Right atrium auricular region (tissue), 2 donors: ENCODE measurements at places on chromosomes 7 and 10. TPM values are rescaled to one million over a fixed set of nuclear protein-coding genes. Genes with fewer than 3 reads are reported as not detected.

DNA sequence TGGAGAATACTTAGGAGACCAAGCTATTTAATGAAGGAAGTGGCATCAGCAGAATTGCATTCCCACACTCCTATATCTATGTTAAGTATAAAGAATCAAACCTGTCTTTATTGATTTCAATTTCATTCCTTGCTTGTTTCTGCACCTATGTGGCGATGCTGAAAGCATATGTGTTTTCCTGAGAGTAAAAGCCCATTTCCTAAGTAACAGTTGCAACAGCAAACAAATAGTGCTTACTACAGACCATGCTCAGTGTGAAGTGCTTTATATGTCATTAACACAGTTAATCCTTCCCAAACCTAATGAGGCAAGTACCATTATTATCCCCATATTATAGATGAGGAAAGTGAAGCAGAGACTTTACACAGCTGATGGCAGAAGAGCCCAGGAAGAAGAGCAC is 552.1 kb downstream of the PARD3 start:
- no peak overlapping the region for H3K4me3 ChIP-seq
- DNase-seq: no peak
- H3K4me1 ChIP-seq: no peaks in the 10 kb centered on the region

DNA sequence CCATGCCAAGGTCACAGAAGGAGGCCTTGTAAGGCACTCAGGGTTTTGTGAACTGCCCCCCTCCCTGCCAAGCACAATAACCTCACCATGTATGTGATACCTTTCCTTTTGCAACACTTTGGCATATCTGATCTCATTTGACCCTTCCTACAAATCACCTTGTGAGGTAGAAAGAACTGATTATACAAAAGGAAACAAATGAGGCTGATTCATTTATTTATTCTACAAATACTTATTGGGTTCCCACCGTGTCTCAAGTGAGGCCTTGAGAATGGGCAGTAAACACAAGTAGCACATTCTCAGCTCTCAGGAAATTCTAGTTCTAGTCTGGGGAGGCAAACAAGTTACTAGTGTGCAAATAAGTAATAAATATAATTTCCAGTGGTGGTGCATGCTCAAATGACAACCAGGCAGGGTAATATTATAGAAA is 19.6 kb downstream of the PLCE1 start:
- H3K36me3 ChIP-seq: no peaks in the 10 kb centered on the region
- no peaks in the 10 kb centered on the region for H3K27me3 ChIP-seq
- no peak for DNase-seq
- no peak overlapping the region for H3K4me3 ChIP-seq
- peak overlapping the region; percentile 20 for H3K27ac ChIP-seq

GRCh38 chr7:134513169-134513752 is 14.1 kb upstream of the AKR1B10 start:
- H3K4me3 ChIP-seq: no peak overlapping the region
- H3K27ac ChIP-seq: no peak overlapping the region
- peaks cover 15% of the 10 kb centered on the region for H3K4me1 ChIP-seq
- H3K36me3 ChIP-seq: no peaks in the 10 kb centered on the region
- H3K27me3 ChIP-seq: no peaks in the 10 kb centered on the region

GRCh38 chr10:101766753-101767599 is 8.9 kb downstream of the FGF8 start:
- no peaks in the 10 kb centered on the region for H3K27me3 ChIP-seq
- DNase-seq: no peak
- H3K27ac ChIP-seq: no peak overlapping the region
- no peaks in the 10 kb centered on the region for H3K36me3 ChIP-seq
- no peaks in the 10 kb centered on the region for H3K4me1 ChIP-seq

DNA sequence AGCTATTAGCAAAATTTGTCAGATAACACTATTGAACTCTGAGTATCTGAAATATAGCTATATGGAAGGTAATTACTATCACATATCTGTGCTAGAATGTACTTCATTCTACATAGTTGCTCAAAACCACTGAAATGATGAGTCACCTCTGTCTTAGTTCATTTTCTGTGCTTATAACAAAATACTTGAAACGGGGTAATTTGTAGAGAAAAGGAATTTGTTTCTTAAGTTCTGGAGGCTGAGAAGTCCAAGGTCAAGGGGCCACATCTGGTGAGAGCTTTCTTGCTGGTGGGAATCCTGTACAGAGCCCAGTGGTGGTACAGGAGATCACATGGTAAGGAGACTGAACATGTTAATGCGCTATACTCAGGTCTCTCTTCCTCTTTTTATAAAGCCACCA is 41.9 kb upstream of the TNKS2 start:
- no peaks in the 10 kb centered on the region for H3K36me3 ChIP-seq
- H3K27ac ChIP-seq: no peak overlapping the region
- no peak overlapping the region for H3K4me3 ChIP-seq
- H3K27me3 ChIP-seq: no peaks in the 10 kb centered on the region

DNA sequence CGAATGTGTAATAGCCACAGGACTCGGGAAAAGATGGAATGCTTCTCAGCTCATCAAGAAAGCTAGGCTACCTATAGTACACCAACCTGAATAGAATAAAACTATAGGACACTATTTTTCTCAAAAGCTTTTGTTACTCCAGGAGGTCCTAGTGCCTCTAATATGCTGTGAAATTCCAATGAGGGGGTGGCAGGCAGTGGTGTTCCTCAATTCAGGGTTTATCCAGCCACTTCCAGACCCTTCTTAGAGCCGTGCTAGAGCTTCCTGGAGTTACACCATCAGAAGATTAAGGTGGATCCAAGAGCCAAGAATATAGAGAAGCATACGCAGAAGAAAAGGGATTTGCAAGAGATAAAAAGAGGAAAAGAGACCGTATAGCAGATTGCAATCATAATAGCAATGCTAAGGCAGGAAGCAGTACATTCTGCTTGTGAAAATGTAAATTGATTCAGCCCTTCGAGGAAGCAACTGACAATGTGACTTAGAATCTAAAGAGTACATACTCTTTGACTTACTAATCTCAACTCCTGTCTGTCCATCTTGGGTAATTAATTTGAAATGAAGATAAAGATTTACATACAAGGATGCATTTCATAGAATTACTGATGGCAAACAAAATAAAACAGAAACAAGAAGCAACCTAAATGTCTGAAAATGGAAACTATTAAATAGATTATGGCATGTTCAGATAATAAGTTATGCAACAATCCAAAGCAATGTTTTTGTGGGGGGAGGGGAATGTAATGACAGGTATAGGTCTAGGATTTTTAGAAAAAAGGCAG is 2.1 kb downstream of the ST8SIA6 start:
- H3K27me3 ChIP-seq: no peaks in the 10 kb centered on the region
- no peaks in the 10 kb centered on the region for H3K36me3 ChIP-seq
- H3K27ac ChIP-seq: no peak overlapping the region
- no peak for DNase-seq
- peak overlapping the region; percentile 52 for H3K4me3 ChIP-seq

DNA sequence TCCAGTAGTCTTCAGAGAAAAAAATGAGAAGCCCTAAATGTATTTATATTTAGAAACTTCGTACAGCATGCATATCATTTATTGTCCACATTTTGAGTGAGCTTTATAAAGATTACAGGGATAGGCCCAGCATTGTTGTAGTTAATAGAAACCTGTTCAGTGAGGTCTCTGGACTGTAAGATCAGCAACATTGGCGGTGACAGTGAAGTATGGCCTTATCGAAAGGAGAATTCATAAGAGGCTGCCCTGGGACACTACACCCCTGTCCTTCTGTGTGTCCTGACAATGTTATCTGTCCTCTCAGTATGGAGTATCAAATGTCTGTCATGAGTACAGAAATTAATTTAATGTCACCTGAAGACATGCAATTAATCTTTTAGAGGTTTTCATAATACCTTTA is 57.2 kb downstream of the SHH start:
- DNase-seq: no peak
- no peak overlapping the region for H3K27ac ChIP-seq
- no peak overlapping the region for H3K4me3 ChIP-seq
- H3K4me1 ChIP-seq: peaks cover 35% of the 10 kb centered on the region
- no peaks in the 10 kb centered on the region for H3K36me3 ChIP-seq
- H3K27me3 ChIP-seq: no peaks in the 10 kb centered on the region

GRCh38 chr10:62637249-62638061 is 167.1 kb upstream of the ADO start:
- H3K4me3 ChIP-seq: no peak overlapping the region
- H3K27me3 ChIP-seq: no peaks in the 10 kb centered on the region
- DNase-seq: no peak
- H3K27ac ChIP-seq: peak overlapping the region; percentile 40

DNA sequence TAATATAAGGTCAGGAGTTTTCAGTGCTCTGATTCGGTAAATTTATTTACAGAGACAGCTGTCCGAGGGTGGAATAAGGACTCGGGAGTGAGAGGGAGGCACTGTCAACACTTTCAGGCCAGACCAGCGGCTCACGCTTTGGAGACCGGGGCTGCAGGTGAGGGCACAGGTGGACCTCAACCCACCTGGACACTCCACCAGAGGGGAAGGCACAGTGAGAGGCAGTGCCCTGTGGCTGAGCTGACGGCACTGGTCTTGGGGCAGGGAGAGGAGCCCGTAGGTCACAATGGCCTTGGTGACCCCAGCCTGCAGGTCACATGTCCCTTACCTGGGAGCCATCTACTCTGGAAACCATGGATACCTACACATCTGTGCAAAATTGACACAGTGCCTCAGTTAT is 315.1 kb downstream of the ADARB2 start:
- H3K4me3 ChIP-seq: no peak overlapping the region
- no peak overlapping the region for H3K27ac ChIP-seq
- no peak for DNase-seq
- H3K4me1 ChIP-seq: no peaks in the 10 kb centered on the region

- DNase-seq: no peak
- no peaks in the 10 kb centered on the region for H3K36me3 ChIP-seq
- H3K27ac ChIP-seq: no peak overlapping the region
- no peaks in the 10 kb centered on the region for H3K27me3 ChIP-seq
- no peaks in the 10 kb centered on the region for H3K4me1 ChIP-seq
- H3K4me3 ChIP-seq: no peak overlapping the region
Measured at GRCh38 chr7:143046426-143046851, 5.7 kb upstream of the OR6V1 start.

GRCh38 chr7:46131916-46132795 is 211.1 kb upstream of the IGFBP3 start:
- H3K36me3 ChIP-seq: no peaks in the 10 kb centered on the region
- no peak overlapping the region for H3K27ac ChIP-seq
- no peak for DNase-seq
- no peaks in the 10 kb centered on the region for H3K4me1 ChIP-seq
- no peaks in the 10 kb centered on the region for H3K27me3 ChIP-seq
- no peak overlapping the region for H3K4me3 ChIP-seq

GRCh38 chr7:27110186-27111031 is 7.9 kb upstream of the HOXA2 start:
- no peaks in the 10 kb centered on the region for H3K36me3 ChIP-seq
- H3K4me1 ChIP-seq: peaks cover 15% of the 10 kb centered on the region
- DNase-seq: peak; percentile 50
- H3K27ac ChIP-seq: no peak overlapping the region

DNA sequence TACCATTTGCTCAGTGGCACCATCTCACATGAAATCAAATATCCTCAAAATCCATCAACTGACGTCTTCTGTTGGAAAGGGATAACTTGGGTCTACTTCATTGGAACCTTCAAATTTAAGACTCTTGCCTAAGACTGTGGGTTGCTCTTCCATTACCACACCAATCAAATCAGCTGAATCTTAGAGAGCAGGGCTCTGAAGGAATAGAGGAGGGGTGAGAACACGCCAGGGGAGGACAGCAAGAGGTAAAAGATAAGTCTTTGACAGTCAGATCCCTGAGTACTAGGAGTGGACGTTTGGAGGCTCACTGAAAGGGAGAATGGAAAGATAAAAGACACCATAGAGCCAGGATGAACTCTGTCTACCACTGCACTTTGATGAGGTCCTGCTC is 107.5 kb downstream of the CCDC71L start:
- H3K4me3 ChIP-seq: no peak overlapping the region
- DNase-seq: no peak
- no peak overlapping the region for H3K27ac ChIP-seq
- no peaks in the 10 kb centered on the region for H3K36me3 ChIP-seq
- no peaks in the 10 kb centered on the region for H3K4me1 ChIP-seq

Gene OR2A2
- total RNA-seq: not detected

Gene MOGAT3
- not detected for total RNA-seq

Gene GARS1
- total RNA-seq: 35.5 TPM

Gene STAG3
- not detected for total RNA-seq

Gene SCART1
- 0.24 TPM for total RNA-seq

Gene EBLN1
- total RNA-seq: not detected

Gene UPK3B
- total RNA-seq: 78.8 TPM

Gene SORCS3
- not detected for total RNA-seq

Gene AGAP9
- 4.5 TPM for total RNA-seq
